Stimulated activated CD8-positive, alpha-beta memory T cell treated with anti-CD3 and anti-CD28 coated beads, Interleukin-4, amount 100 ng/mL, for 1 hour (primary cell): ENCODE measurements at places on chromosomes 2 and 18.

GRCh38 chr2:215692387-215693079, 256.7 kb upstream of the FN1 start:
- no peak for DNase-seq

DNA sequence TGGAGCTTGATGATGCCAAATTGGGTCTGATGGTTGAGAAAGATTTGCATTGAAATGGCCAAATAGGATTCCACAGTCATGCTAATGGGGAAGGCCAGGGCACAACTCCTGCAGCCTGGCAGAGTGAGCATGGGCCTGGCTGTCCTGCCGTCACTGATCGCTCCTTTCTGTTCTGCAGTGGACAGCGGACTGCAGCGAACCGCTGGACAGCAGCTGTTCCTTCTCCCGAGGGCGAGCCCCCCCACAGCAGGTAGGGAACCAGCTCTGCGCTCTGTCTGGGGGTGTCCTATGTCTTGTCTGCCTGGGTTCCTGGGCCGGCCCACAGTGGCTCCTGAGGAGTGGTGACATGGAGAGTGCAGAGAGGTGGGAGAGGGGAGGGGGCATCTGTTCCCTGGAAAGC, 97.6 kb downstream of the CTIF start:
- no peak for DNase-seq

- DNase-seq = no peak
Measured at GRCh38 chr2:122523981-122524380, 768.5 kb downstream of the TSN start.

DNA sequence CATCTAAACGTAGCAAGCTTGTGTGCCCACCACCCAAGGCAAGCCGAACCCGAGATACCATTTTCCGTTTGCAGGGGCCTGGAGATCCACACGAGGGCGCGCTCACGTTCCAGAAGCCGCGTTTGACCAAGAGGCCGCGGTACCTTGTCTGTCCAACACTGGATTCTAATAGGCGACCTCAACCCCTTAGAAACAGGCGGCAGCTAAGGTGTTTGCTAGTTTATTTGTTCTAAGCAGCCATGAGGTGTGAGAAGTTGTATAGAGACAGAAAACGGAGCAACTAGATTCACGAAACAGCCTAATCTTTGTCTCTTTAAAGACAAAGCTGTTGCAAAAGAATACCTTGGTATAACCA, 4.2 kb downstream of the HOXD11 start:
- DNase-seq = no peak

GRCh38 chr2:117086943-117087250, 727.6 kb upstream of the DDX18 start:
- DNase-seq = no peak

GRCh38 chr2:60602828-60603532, 49.5 kb upstream of the BCL11A start:
- DNase-seq = no peak

DNA sequence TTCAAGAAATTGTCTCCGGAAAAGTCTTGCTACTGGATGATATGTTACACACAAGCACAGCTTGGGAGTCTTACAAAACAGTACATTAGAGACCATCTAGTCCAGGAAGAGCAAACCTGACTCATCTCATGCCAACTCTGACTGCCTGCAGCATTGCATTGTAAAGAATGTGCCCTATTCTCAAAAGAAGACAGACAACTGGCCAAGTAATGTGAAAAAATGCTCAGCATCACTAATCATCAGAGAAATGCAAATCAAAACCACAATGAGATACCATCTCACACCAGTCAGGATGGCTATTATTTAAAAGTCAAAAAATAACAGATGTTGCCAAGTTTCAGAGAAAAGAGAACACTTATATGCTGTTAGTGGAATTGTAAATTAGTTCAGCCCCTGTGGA, 42.7 kb upstream of the GORASP2 start:
- no peak for DNase-seq

DNA sequence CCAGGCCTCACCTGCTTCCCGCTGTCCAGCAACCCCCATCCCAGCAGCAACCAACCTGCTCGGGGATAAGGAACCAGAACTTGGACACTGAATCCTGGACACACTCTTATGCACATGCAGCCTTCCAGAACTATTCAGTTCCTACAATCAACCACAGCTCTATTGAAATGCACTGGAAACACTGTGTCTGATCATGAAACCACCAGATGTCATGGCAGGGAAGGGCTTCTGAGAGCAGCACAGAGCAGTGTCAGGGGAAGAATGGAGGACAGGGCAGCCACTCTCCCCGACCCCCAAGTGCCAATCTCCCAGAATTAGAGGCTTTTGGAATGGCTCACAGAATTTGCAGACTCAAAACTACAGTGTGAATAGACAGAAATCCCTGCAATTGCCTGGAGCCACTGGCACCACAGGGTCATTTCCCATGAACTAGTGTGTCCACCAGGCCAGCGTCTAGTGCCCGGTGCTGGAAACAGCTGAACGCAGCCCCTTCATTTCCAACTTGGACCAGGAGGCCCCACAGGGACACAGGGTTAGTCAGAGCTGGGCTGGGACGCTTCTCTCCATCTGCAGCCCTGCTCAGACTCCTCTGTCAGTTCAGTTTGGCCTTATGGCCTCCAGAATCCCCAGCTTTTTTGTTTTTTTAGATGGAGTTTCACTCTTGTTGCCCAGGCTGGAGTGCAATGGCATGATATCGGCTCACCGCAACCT, 25.5 kb downstream of the MRPL35 start:
- DNase-seq = no peak

- DNase-seq = peak; percentile 4
Measured at GRCh38 chr2:26519396-26520147, 41.6 kb upstream of the OTOF start.

- no peak for DNase-seq
Measured at GRCh38 chr2:68812251-68812650, 58.9 kb downstream of the BMP10 start.

DNA sequence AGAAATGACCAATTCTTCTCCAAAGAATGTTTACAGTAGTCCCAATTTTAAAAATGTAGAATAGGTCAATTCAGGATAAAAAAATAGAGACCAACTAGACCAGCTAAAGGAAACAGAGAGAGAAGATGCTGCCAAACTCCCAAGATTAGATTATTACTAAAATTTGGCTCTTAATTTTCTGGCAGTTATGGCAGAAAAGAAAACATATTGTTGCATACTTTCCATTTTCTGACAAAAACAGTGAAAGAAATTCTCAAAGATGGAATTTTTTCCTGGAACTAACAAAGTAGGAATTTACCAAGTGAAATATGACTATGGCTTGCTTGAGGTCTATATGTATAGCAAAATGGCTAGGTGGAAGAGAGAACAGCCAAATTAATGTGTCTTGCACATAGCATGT, 138.3 kb upstream of the STK17B start:
- no peak for DNase-seq

DNA sequence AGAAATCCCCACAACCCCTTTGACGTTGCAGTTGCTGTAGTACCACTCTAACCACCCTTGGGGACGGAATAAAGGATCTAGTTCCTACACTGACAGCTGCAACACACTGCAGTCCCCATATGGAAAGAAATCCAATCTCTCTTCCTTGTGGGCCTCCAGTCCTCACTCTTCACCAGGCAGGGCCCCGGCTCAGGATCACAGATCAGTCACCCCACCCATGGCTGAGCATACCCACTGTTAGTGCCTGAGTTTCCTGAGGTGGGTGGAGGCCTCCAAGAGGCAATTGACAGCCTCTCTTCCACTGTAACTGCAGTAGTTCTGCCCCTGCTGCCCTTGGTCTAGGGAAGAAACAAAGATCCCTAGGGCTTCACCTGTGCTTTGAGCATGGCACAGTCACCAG, 670.0 kb upstream of the CDH2 start:
- no peak for DNase-seq

- no peak for DNase-seq
Measured at GRCh38 chr2:23828986-23829385, 97.9 kb downstream of the ATAD2B start.

DNA sequence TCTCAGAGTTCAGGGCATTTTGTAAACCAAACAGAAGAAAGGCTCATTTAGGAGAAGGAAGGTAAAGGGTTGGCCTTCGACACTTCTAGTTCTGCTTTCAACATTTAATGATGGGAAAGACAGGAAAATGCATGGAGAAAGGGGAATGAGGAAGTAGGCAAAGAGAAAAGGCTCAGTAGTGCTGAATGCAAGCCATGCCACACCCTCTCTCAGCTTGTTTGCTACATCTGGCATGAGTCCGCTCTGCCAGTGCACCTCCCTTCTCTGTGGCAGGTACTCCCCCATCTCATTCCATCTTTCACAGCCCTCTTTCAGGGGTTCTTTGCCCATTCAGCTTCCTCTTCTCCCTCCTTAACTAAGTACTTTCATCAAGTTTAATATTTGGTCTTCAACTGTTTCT, 120.9 kb upstream of the ITGB6 start:
- no peak for DNase-seq

- no peak for DNase-seq
Measured at GRCh38 chr2:56444339-56444738, 260.5 kb downstream of the CCDC85A start.

DNA sequence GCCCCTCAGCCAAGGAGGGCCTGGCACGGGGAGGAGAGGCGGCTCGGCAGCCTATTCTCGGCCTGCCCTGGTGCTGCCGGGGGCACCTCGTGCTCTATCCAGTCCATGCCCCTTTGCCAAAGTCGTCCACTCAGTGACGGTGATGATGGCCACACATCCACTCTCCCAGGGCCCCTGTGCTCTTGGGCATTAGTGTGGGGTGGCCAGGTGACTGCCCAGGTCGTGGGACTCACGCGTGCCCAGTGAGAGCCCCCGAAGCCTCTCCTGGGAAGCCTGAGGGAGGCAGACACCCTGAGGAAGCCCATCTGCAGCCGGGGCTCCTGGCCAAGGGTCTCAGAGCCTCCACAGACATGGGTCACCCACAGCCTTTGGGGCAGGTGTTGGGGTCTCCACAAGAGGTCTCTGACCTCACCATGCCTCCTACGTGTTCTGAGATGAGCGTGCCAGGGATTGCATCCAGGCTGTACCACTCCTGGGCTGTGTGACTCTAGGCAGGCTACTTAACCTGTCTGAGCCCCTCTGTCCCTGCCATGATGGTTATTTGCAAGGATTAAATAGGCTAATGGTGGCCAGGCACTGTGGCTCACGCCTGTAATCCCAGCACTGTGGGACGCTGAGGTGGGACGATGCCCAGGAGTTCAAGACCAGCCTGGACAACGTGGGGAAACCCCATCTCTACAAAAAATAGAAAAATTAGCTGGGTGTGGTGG, 12.9 kb downstream of the RAMP1 start:
- DNase-seq = no peak

DNA sequence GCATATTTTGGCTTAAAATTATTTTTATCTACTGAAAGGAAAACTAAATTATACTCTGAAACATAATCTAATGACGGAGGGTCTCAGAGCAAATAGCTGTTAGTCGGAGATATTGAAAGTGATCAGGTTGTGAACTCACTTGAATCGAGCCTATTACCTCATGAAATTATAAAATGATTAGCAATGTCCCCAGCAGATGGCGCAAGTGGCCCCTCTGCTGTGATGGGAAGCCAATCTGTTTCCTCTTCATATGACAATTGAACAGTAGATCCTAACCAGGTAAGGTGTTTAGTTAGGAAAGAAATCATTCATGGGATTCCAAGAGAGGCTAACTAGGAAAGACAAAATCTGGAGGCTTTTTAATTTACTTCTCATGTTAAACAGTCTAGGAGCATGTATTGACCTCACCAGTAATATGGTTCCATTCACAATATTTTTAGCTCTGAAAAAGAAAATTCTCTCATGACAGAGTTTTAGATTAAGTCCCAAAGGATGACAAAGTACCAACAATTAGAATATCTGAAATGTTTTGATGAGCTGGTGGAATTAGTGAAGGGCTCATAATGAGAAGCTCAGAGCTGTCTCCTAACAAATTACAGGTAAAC, 29.9 kb upstream of the MPPE1 start:
- peak; percentile 52 for DNase-seq
